OCI-LY7 (cell line): ENCODE measurements at places on chromosomes 12 and 14.
A peak's percentile ranks its signal among the peaks of the same experiment; 100 is the strongest.

DNA sequence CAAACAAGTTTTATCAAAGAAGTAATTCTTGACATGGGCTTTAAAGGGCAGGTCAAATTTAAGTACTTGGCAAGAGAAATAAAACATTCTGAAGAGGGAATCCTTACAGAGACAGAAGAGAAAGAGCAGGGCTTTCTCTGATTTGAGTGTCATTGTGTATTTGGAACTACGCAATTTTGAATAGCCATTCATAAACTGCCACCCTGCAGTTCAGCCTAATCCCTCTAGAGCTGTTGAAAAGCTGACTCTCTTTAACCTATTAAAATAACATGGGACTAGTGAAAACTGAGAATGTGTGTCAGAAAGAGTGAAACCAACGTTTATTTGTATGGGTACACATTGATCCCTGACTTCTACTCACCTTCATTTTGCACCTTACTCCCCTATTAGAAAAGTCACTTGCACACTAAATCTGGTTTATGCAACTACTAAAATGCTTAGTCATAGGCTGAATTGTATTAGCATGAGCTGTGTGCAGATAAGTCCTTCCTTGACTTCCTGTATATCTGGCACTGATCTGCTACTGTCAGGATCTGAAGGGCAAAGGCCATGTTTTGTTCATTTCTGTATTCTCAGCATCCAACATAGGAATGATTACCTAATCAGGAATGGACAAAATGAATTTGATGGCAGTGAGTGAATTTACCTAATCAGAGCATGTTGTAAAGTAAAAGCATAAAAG, 458.9 kb downstream of the NOVA1 start:
- DNase-seq = no peak

GRCh38 chr12:32891956-32892355, 4.6 kb downstream of the PKP2 start:
- DNase-seq = no peak

- DNase-seq = no peak
Measured at GRCh38 chr14:95133282-95133681, 24.0 kb downstream of the DICER1 start.

DNA sequence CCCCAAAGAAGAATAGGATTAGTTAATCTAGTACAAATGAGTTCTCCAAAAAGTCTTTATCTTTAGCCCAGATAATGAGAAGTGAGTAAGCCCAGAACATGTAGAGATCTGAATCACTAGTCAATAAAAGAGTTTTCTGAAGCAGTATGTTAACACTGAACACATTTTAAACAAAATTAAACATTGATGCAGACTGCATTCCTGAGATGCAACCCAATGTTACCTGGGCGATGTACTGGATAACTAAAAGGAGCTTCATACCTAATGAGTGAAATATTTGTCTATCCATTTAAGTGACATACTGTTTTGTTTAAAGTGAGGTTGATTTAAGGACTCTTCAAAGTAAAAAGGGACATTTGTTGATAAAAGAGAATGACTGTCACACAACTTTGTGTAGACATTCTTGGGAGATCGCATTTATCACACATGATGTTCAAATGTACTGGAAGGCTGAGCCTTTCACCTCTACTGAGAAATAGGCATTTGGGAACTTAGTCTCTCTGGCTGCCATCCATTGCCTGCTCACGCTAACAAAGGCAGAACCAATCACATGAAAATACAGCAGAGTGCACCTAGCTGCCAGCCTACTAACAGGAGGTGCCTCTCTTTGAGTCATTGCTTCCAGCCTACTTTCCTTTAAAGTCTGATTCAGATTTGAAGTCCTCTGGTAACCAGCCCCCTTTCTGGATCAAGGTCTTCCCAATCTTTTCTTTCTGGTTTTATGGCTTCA, 287.7 kb downstream of the BTG1 start:
- no peak for DNase-seq

DNA sequence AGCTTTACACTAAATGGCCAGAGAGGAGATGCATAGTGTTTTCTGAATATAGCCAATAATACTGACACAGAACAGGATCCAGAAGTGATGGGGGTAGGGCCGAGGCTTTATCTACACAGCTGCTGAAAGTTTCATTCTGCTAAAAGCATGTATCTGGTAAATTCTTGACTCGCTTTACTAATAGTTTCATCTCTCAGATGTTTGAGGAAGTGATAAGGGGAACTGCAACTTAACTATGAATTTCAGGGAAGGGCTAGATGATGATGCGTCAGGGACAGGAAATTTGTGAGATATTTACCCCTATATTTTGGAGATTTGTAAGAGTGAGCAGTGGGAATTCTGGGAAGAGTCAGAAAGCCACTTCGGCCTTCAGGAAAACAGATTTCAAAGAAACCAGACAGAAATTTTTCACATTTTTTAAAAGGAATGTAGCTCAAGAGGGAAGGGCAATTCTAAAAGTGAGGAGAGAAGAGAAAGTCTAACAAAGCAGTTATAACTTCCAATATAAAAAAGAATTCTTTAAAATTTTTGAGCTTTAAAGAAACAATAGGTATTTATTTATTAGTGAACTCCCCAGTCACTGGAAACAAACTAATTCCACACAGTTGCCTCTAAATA, 243.1 kb downstream of the BCAT1 start:
- DNase-seq = peak; percentile 90

GRCh38 chr12:80170915-80171314, 71.6 kb downstream of the OTOGL start:
- no peak for DNase-seq

- DNase-seq = peak; percentile 84
Measured at GRCh38 chr14:74018586-74019407, at the start of the genes BBOF1 and ENTPD5. TSS of gene BBOF1 (plus strand) at chr14:74019349. CDS start at chr14:74019479, 130 bp downstream. TSS of gene ENTPD5 (minus strand) at chr14:74019288. CDS start at chr14:73988102, 31,186 bp downstream.
